ENCODE measurements at places on chromosomes 7 and 10. TPM values are rescaled to one million over a fixed set of nuclear protein-coding genes. Genes with fewer than 3 reads are reported as not detected.

Gene CUX1
- 28.0 TPM for polyA plus RNA-seq

GRCh38 chr7:117873310-117874190 lies at the start of gene CTTNBP2:
Gene CTTNBP2, minus strand, starts transcription at chr7:117873441. Its CDS starts 26 bp downstream, at chr7:117873415.
- no peak for DNase-seq

DNA sequence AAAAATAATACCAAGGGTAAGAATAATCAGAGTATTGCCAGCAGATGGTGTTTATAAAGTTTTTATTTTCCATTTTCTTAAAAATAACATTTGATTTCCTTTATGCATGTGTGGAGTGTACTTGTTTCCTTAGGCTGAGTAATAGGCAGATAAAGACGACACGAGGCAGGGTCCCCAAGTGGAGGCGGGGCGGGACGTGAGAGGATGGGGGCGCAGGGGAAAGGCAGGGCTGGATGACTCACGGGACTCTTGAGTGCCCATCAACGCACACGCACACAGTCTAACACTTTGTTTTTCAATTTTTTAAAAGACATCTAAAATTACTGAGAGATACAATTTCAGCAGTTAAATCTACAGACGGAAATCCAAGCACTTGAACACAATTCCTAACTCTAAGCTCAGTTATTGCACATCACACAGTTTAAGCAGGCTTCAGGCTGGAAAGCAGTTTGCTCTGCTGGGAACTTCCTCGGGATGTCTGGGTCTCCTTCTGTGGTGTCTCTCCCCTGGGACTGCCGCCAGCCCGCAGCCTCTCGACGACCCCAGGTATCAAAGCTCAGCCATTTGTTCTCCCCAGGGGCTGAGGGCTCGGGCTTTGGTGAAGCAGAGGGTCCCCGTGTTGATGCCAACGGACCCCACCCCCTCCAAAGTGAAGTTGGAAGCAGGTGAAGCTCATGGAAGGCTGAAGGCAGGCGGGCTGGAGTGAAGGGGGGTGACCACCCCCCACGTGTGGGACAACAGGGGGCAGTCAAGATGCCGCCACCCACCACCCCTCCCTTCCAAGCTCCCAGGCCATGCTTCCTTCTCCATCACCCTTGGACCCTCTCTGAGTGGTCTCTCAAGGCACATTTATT lies 29.1 kb downstream of the SPOCK2 start:
- DNase-seq, result no peak

Gene CYP3A7
- not detected for polyA plus RNA-seq

Gene AGR2
- not detected for polyA plus RNA-seq

GRCh38 chr7:918441-919113 lies 35.9 kb downstream of the ADAP1 start:
- no peak for DNase-seq

DNA sequence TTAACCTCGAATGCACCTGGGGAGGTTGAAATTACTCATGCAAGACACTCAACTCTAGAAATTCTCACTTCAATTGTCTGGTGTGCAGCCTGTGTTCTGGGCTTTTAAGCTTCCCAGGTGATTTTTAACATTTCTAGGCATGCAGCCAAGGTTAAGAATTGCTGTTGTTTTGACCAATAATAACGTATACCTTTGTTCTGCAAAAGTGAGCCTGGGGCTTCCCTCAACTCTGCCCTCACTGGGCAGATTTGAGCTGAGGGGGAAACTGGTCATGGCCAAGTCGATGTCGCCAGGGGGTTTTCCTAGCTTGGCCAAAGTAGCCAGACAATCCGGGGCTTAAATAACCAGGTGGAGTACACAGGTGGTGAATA lies 568 bp downstream of the PRSS2 start:
- DNase-seq, result no peak

Gene SORCS3
- polyA plus RNA-seq, result not detected

GRCh38 chr10:79184145-79184625 lies 115.4 kb downstream of the ZMIZ1 start:
- DNase-seq, result no peak

DNA sequence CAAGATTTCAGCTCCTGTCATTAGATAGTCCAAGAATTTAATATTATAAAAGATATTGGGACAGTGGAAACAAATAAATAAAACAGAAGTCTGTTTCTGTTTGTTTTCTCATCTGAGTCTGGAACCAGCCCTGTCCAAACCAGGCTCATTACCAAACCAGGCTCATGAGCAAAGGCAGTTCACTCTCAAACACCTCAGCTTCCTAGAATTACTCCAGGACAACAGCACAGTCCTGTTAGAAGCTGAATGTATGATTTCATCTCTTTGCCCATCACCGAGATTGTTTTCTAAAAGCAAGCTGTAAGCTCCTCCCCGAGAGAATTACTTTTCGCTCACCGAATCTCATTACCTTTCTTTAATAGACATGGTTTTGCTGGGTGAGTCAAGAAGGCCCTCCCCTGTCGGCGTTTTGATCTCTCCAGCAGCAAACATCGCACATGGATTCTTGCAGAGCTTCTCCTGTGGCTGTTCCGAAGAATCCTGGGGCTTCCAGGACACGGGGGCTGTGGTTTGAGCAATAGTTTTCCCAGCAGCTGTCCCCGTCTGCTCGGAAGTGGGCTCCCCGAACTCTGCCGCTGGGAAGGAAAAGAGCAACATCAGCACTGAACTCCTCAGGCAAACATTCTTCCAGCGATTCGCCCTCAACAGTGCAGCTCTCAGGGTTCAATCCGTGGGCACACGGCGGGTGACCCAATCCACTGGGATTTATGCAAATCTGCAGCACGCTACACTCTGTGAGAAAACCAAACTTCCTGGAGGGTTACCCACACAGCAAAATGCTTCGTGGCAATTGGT lies 112.5 kb downstream of the SVIL start:
- DNase-seq, result no peak

Gene CCDC146
- 2.0 TPM for polyA plus RNA-seq

GRCh38 chr7:7897949-7898515 lies 70.6 kb upstream of the GLCCI1 start:
- no peak for DNase-seq

Data from CD14-positive monocyte (primary cell).